GM20000 (cell line): ENCODE measurements at places on chromosomes 3 and 15.
A peak's percentile ranks its signal among the peaks of the same experiment; 100 is the strongest.

GRCh38 chr3:126292318-126293070, 64.7 kb downstream of the KLF15 start:
- no peak for DNase-seq

GRCh38 chr3:15341030-15341726, 8.8 kb upstream of the SH3BP5 start:
- DNase-seq, result no peak

- DNase-seq, result no peak
Observed at GRCh38 chr15:25709437-25710159, 153.5 kb downstream of the ATP10A start.

DNA sequence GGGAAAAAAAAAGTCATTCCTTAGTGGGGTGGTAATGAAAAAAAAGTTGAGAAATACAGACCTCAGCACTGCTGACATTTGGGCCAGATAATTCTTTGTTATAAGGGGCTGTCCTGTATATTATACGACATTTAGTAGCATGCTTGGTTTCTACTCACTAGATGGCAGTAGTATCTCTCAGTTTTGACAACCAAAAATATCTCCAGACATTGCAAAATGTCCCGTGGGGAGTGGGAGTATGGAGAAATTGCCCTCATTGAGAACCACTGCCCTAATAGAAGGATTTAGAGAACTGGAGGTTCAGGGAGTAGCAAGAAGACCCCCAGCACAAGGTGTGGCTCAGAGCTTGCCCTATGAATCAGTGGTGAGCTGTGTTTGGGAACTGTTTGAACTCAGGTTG, 28.6 kb upstream of the TEX264 start:
- no peak for DNase-seq

GRCh38 chr3:56189536-56189935, 278.7 kb downstream of the ERC2 start:
- DNase-seq, result no peak

DNA sequence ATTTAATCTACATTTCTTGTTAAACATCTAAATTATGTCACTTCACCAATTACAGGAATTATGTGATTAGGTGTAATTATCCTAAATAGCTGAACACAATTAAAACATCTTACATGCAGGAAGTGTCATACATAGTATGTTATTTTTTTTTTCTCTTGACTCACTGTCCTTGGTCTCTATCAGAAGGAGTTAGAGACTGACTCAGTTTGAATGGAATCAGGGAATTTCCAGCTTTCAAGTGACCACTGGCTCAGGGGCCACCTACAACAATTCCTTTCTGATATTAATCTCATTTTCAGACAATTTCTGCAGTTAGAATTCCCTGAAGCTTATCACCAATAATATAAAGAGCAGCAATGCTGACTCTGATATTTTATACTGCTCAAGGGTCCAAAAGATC, 400.7 kb downstream of the ROBO1 start:
- DNase-seq, result no peak

GRCh38 chr3:148265841-148266240, 431.9 kb upstream of the AGTR1 start:
- no peak for DNase-seq

- no peak for DNase-seq
Observed at GRCh38 chr3:178259703-178260102, 276.5 kb upstream of the KCNMB2 start.

DNA sequence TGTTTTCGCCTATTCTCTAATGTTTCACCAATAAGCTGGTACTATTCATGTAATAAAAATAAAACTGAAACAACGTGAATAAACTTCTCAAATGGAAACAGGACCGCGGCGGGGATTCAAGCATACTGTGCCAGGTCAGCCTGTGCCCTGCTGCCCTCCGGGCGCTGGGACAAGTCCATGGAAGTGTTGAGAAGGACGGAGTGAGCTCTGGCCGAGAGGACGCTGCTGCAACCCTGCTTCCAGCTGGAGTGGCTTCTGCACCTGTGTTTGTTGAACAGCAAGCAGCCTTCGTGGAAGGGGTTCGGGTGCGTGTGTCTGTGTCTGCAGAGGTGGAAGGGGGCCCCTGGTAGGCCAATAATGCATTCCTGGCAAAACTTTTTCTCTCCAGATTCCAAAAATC, 50.0 kb upstream of the PCSK6 start:
- DNase-seq, result no peak

GRCh38 chr3:80350771-80351170, 583.0 kb upstream of the ROBO1 start:
- no peak for DNase-seq

DNA sequence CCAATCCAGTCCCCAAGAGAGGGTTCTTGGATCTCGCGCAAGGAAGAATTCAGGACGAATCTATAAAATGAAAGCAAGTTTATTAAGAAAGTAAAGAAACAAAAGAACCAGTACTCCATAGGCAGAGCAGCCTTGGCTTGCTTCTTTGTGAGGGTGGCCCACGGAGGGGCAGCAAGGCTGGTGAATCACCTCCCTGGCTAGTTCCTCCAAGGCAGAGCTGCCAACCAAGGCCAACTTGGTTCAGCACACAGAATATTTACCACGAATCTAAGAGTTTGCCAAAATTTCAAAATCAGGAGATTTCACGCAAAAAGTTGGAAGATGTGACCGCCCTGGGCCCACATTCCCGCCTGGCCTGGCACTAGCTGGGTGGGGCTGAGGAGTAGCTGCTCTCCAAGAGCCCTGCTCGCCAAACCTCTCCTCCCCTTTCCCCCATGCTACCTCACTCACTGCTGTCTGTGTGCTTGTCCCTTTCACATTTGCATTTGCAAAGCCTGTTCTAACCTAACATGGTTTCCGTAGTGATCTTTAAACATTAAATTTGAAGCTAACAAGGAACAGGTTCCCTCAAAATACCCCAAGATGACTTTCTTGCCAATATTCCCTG, 26.2 kb upstream of the DCUN1D1 start:
- DNase-seq, result no peak

DNA sequence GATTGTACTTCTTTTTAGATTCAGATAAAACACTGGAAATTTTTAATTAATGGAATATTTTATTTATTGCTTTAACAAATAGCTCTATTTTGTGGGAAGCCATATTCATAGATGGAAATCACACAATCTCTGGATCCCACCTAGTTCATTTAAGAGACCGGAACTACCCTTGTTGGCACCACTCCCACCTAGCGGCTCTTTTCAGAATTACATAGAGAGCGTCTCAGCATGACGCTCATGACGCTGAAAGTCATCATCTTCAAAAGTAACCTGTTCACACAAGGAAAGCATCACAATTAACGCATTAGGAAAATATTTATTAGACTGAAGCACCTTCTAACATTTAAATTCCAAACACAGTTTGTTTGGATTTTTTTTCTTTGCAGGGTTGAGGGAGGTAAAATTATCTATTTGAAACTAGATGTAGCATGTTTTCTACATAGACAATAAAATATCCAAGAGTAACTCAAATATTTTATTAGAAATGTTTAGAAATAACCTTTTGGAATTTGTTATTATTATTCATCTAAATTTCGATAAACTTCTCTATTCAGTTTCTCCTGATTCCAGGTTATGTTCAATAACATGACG, 214.9 kb upstream of the ARRDC4 start:
- peak; percentile 29 for DNase-seq

DNA sequence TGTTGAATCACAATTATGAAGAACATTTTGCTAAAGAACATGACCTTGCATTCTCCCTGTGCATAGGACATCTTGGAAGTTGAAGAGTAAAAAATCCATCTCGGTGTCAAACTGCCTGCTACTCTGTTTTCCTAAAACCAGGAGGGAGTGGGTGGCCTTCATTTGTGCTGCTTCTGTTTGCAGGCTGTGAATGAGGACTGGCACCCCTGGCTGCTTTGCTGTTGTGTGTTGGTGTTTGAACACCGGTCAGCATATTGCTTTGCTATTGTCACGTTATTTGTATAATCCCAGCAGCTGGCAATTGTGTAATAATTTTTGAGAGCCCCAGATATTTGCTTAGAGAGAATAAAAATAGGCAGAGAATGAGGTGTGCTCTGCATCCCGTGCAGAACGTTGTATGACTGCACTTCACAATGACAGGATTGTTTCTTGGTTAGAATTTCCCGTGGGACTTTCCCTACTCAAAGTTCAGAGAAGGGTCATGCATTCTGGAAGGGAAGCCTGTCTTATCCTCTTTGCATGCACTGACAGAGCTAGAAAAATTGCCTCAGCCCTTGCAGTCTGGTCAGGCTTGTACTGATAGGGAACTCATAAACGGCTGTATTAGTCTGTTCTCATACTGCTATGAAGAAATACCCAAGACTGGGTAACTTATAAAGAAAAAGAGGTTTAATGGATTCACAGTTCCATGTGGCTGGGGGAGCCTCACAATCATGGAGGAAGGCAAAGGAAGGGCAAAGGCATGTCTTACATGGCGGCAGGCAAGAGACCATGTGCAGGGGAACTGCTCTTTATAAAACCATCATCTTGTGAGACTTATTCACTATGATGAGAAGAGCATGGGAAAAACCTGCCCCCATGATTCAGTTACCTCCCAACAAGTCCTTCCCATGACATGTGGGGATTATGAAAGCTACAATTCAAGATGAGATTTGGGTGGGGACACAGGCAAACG, 16.3 kb downstream of the SV2B start:
- DNase-seq, result peak; percentile 74

- DNase-seq, result no peak
Observed at GRCh38 chr15:64695561-64695992, 79.8 kb downstream of the RBPMS2 start.

GRCh38 chr3:29463304-29463703, 182.4 kb downstream of the RBMS3 start:
- DNase-seq, result no peak

DNA sequence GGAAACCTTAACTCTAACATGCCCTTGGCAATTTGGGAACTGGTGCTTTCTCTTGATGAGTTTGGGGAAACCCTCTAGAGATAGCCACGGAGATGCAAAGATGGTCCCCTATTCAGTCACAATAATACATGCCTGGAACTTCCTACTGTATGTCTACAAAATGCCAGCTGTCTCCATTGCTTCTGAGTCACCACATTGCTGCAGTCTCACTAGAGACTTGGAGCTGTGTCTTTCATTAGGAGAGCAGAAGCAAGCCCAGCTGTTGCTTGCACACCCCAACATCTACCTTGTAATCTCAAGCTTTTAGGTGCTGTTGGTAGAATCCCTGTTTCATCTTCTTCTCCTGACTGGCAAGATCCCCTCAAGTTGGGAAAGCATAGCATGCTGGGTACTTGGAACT, 261.0 kb downstream of the ADAMTSL3 start:
- DNase-seq, result no peak

DNA sequence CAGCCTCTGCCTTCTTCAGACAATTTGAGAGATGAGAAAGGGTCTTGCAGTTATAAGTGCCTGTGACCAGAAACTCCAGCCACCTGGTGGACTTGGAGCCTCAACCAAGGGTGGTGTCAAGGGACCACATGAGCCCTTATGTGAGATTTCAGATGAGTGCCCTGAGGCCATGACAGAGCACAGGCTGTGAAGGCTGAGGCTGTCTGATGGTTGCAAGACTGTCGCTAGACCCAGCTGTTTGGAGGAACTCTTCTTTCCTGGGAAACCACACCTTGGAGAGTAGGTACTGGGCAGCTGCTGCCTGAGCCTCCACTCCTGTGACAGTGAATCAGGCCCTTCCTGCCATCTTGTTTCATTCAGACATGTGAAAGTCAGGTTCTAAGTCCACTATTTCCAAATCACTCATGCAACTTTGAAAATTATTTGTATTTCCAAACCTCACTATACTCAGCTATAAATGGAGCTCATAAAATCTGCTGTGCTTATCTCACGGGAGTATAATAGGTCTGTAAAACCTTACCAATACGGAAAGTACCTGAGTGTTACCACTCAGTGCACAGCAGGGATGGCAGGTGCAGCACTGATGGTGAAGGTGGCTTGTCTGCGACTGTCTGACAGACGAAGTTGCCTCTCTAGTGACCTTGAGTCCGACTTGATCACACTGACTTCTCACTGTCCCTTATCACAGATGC, 99.4 kb downstream of the RPL39L start:
- no peak for DNase-seq

DNA sequence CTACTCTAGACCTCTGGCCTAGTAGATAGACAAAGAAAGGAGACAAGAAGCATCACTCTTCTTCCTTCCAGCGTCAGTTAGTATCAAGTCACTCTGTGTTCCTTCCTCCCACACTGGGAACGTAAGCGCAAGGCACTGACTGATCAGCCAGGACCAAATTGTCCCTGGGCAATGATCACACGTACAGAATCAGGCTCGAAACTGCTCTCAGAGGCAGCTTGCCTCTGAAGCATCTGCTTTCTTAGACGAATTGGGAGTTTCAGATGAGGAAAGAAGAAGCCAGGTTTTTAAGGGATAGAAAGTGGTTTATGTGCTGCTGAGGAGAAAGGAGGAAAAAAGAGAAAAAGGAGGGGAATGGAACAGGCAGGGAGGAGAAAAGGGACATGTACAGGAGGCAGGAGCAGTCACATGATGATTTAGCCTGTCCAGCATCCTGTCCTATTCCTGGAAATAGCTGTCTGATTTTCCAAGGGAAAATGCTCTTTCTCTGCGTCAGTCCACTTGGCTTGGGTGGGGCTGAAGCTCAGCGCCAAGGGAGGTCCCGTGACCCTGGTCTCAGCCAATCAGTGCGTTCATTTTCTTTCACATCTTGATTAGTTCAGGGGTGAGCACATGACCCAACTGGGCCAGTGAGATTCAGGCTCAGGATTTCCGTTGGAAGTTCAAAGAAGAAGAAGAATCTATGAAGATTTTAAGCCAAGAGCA, 102.0 kb upstream of the PRICKLE2 start:
- no peak for DNase-seq

- no peak for DNase-seq
Observed at GRCh38 chr3:99696497-99696896, 58.1 kb downstream of the COL8A1 start.

- no peak for DNase-seq
Observed at GRCh38 chr3:65314269-65314668, 626.5 kb upstream of the ADAMTS9 start.

DNA sequence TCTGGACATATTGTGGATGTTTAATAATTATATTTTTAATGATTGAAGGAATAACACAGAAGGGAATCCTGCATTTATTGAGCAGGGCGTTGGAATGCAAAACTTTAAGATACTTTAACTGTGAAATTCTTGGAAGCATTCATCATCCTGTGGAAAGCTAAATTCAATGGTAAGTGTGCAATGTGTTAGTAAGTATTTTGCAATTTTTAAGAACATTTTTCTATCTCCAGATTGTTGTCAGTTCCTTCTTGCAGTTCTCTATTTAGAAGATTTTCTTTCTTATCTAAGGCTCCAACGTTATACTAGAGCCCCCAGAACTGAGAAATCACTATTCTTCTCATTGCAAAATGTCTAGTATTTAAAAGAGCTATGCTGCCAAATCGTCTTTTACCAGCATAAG, 132.2 kb upstream of the TSC22D2 start:
- DNase-seq, result no peak
